ENCODE measurements at places on chromosomes 2 and 18. TPM values are rescaled to one million over a fixed set of nuclear protein-coding genes. Genes with fewer than 3 reads are reported as not detected.
A peak's percentile ranks its signal among the peaks of the same experiment; 100 is the strongest.

GRCh38 chr18:9477509-9477908 is 2.2 kb downstream of the RALBP1 start:
- no peak for DNase-seq
- H3K27ac ChIP-seq: no peak overlapping the region
- no peak overlapping the region for H3K4me3 ChIP-seq
- H3K36me3 ChIP-seq: peaks cover 11% of the 10 kb centered on the region
- H3K4me1 ChIP-seq: peaks cover 23% of the 10 kb centered on the region

DNA sequence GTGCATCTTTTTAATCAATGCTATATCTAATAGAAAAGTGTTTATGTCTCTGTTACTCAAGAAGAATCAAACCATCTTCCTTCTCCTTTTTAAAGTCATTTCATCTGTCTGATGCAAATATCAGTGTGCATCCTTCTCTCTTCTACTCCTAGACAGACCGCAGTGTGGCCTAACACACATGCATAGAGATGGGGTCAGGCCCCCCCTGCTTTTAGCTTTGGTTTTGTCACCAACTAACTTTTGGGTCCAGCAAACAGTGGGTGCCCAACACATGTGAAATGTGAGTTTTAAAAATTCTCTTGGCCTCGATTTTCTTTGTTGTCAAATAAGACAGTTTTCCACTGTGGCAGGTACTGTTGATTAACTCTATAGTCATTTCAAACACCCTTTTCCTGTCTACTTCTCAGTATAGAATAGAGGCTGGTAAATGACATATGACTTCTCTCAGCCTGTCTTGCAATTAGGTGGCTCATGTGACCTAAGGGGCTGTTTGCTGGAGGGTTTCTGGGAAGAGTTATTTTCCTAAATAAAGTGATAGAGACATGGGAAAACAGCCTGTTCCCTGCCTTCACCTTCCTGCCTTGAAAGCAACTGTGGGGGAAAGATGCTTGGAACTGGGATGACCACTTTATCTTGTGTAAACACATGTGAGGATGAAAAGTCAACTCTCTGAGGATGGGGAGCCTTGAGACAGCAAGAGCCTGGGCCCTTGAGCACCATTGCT is 65.7 kb upstream of the DARS1 start:
- H3K4me3 ChIP-seq: no peak overlapping the region
- no peak overlapping the region for H3K27ac ChIP-seq
- no peak for DNase-seq
- H3K4me1 ChIP-seq: no peaks in the 10 kb centered on the region
- H3K27me3 ChIP-seq: no peaks in the 10 kb centered on the region

- DNase-seq: no peak
- H3K4me3 ChIP-seq: no peak overlapping the region
- H3K27me3 ChIP-seq: no peaks in the 10 kb centered on the region
- peaks cover under 1% of the 10 kb centered on the region for H3K4me1 ChIP-seq
Measured at GRCh38 chr18:55983433-55983832, 395.4 kb upstream of the TCF4 start.

DNA sequence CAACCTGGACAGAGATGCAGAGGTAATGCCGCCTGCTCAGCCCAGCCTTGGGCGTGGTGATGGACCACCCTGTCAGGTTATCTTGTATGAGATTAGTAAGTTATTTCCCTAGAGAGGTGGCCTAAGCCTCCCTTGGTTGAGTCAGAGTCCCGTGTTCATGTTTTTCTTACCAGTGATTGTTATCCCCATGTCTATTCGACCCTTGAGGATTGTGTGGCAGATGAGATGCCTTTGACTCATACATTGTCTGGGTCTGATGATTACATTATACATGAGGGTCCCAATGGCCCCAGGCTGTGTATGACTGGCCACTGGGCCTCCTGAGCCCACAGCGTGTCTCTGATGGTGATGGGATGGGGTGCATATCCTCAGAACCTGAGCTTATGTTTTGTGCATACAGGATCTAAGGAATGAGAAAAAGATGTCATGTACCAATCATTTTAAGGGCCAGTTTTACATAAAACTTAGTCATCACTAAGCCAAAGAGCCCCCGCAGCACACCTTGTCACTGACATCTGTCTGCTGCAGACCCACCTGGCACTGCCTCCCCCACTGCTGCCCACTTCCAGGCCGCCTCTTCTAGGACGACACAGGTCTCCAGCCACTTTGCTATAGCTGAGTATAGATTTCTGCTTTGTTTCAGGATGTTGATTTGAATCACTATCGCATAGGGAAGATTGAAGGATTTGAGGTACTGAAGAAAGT is 7.7 kb downstream of the PPP1R7 start:
- H3K4me1 ChIP-seq: peaks cover 13% of the 10 kb centered on the region
- H3K27ac ChIP-seq: no peak overlapping the region
- H3K36me3 ChIP-seq: peaks cover 71% of the 10 kb centered on the region
- no peak overlapping the region for H3K4me3 ChIP-seq
- no peaks in the 10 kb centered on the region for H3K27me3 ChIP-seq
- DNase-seq: no peak

The SLC9A2 gene
- total RNA-seq: 0.35 TPM

DNA sequence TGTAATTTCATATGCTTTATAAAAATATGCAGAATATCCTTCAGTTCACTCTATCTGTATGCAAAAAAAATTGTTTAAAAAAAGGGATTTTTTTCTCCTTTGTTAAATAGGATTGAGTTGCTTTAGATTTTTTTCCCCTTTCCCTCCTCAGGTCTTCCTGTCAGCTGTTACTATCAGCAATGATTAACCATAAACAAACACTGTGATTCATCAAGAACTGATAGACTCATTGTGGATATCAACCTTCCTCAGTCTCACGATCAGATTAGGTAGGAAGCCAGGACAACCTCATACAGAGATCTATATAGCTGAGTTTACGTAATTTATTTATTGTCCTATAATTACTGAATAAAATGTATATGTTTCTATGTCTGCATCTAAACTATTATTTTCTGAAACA is 2136.2 kb upstream of the CELF4 start:
- H3K27ac ChIP-seq: no peak overlapping the region
- no peaks in the 10 kb centered on the region for H3K4me1 ChIP-seq
- H3K36me3 ChIP-seq: no peaks in the 10 kb centered on the region

The IL1RN gene
- total RNA-seq: 20.1 TPM

DNA sequence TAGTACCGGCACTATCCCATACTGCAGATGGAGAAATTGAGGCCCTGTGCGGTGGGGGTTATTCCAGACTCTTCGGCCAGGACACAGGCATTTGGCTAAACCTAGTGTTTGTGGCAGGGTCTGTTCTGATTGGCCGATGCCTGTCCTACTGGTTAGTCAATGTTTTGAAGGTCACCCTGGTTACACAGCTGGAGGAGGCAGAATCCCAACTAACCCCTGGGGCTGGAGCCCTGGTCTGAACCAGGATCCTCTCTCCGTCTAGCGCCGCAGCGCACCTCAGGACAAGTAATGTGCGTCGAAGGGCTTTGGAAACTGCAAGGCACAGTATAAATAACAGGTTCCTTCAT is 19.4 kb downstream of the TEX44 start:
- no peak for DNase-seq
- H3K27me3 ChIP-seq: no peaks in the 10 kb centered on the region
- H3K4me3 ChIP-seq: no peak overlapping the region
- H3K27ac ChIP-seq: peak overlapping the region; percentile 98
- H3K4me1 ChIP-seq: peaks cover 36% of the 10 kb centered on the region

DNA sequence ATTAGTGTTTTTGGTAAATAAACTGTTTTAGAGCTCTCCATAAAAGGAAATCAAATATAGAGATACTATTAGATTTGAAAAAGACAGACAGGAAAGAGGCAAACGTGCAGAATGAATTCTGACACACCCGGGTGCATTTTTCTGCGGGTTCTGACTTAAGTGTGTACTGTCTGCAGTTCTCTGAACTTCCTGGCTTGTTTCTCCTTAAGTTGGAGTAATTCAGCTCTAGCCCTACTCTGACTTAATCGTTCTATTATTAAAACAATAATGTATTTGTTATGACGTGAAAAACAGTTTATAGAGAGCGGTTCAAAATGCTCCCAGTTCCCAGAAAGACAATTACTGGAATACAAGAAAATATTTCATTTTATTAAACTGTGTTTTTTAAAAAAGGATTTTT is 305.9 kb downstream of the ARHGAP15 start:
- H3K4me3 ChIP-seq: no peak overlapping the region
- H3K27ac ChIP-seq: peak overlapping the region; percentile 32
- no peaks in the 10 kb centered on the region for H3K27me3 ChIP-seq
- no peaks in the 10 kb centered on the region for H3K4me1 ChIP-seq

The SFTPB gene
- total RNA-seq: 12,584 TPM

The ARHGAP28 gene
- 13.1 TPM for total RNA-seq

The HRH4 gene
- 2.0 TPM for total RNA-seq

The STEAP3 gene
- total RNA-seq: 18.3 TPM

GRCh38 chr2:64466478-64467085 is 12.6 kb downstream of the LGALSL start:
- H3K36me3 ChIP-seq: no peaks in the 10 kb centered on the region
- H3K27me3 ChIP-seq: no peaks in the 10 kb centered on the region
- DNase-seq: no peak
- H3K4me3 ChIP-seq: no peak overlapping the region

DNA sequence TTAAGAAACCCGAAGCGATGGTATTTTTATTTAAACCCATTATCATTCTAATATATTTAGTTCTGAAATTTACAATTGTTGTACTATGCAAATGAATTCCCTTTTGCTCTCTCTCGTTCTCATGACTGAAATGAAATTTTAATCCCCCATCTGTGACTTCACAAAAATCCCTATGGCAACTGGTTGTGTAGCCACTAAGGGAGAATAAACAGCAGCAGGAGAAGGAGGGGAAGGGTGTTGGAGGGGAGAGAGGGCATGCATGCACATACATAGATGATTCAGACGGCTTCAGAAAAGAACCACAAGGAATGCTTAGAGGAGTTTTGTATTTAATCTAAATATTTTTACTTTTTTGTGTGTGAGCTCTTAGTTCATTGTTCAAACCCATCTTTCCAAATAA is 36.8 kb downstream of the CPS1 start:
- no peaks in the 10 kb centered on the region for H3K4me1 ChIP-seq
- H3K27me3 ChIP-seq: no peaks in the 10 kb centered on the region
- H3K27ac ChIP-seq: no peak overlapping the region
- H3K36me3 ChIP-seq: no peaks in the 10 kb centered on the region
- no peak overlapping the region for H3K4me3 ChIP-seq

The ANKRD30B gene
- total RNA-seq: not detected

Measured in lower lobe of right lung (tissue), 2 donors.